ENCODE measurements at places on chromosomes 16 and 17.

DNA sequence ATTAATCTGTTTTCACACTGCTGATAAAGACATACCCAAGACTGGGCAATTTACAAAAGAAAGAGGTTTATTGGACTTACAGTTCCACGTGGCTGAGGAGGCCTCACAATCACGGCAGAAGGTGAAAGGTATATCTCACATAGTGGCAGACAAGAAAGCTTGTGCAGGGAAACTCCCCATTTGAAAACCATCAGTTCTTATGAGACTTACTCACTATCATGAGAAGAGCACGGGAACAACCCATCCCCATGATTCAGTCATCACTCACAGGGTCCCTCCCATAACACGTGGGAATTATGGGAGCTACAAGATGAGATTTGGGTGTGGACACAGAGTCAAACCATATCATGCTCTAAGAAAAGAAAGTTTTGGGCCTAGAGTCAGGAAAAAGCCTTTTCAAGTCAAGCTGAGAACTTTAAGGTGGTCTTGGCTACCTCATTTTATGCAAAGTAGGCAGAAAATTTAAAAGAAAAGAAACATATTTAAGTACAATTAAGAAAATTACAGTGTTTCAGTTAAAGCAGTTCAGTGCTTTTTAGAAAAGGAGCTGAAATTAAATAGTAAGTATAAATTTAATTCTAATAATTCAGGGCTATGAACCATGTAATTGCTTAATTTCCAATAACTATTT, 24.9 kb upstream of the CRYM start:
- DNase-seq = peak; percentile 55

DNA sequence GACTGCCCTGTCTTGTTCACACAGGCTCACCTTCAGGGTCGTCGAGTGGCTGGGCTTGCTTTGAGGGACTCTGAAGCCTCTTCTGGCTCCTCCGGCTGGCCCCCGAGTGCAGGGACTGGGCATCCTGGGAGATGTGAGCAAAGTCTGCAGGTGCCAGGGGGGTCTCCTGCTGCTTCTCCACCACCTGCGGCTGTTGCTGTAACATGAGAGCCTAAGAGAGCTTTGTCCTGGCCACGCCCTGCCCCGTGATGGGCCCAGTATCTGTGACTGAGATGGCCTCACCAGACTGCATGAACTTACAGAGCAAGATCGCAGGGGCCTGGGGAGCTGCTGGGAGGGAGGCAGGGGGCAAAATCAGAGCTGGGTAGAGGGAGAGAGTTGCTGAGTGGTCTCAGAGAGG, 12.5 kb downstream of the ERN2 start:
- no peak for DNase-seq

DNA sequence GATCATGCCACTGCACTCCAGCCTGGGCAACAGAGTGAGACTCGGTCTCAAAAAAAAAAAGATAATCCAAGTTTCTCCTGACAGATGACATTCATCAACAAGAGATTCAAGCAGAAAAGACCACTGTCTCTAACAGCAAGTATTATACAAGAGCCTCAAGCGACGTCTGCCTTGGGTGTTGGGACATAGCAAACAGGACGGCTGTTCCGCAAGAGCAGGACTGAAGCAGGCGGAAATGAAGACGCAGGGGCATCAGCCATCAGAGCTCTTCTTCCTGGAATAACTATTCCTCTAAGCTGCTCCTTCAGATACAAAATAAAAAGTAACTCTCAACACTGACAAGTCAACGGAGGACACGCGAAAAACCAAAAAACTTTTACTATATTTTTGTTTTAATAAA, 54.0 kb downstream of the ANKRD11 start:
- DNase-seq = no peak

GRCh38 chr16:79599837-79600637, 500 bp downstream of the MAF start:
- DNase-seq = peak; percentile 42

GRCh38 chr17:27904534-27905446, 11.6 kb upstream of the LYRM9 start:
- DNase-seq = no peak

GRCh38 chr17:77462090-77462489, 321.3 kb downstream of the SEC14L1 start:
- no peak for DNase-seq

DNA sequence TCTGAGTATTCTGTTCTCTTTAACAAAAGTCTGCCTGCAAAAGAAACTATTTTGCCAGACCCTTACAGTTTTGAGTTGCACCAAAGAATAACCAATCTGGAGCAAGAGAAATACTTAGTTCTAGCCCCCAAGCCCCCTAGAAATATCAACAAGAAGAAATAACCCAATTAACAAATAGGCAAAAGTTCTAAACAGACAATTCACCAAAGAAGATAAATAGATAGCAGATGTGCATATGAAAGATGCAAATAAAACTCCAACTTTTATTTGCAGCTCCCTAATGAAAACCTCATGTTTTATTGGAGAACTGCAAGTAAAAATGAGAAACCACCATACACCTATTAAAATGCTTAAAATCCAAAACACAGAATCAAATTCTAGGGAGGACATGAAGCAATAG, 1308.0 kb downstream of the CDH11 start:
- DNase-seq = no peak

DNA sequence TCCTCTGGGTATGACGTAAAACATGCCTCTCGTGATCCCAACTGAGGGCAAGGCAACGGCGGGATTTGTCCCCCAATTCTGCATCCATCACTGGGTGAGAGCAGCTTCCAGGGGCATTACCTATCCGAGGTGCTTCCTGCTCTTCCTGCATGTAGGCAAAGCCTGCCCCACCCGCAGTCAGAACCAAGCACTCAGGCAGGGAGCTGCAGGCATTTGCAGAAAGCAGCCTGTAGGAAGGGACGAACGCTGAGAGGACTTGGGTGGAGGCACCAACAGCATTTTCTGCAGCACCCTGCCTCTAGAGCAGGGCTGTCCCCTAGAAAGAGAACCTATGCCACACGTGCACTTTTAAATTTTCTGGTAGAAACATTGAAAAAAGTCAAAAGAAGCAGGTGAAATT, 5.5 kb downstream of the BCO1 start:
- no peak for DNase-seq

DNA sequence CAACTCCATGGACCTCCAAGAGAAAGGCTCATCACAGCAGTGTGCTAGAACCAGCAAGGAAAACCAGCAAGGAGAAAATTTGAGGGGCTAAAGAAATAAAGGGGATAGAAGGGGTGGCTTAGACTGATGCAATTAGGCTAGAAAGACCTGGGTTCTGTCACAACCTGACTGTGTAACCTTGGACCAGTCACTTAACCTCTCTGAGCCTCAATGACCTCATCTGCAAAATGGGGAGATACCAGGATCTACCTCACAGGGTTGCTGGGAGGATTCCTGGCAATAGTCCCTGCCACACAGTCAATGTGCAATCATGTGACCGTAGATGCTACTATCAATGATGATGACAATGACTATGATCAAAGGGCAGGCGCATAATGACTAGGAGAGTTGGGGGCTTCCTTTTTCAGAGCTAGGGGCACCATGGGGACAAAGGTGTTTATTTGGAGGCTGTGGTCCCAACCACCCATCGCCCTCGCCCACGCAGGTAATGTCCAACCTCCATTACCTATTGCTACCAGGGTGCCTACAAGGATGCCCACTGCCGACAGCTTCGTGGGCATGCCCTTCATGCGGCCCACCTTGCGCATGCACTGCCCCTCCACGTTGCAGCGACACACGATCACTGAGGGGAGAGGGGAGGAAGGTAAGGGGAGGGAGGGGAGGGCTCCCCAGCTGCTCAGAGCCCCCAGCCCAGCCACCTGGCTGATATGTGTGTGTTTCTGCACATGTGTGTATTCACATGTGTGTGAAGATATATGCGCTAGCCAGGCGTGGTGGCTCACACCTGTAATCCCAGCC, 9.7 kb downstream of the CDH16 start:
- DNase-seq = no peak

DNA sequence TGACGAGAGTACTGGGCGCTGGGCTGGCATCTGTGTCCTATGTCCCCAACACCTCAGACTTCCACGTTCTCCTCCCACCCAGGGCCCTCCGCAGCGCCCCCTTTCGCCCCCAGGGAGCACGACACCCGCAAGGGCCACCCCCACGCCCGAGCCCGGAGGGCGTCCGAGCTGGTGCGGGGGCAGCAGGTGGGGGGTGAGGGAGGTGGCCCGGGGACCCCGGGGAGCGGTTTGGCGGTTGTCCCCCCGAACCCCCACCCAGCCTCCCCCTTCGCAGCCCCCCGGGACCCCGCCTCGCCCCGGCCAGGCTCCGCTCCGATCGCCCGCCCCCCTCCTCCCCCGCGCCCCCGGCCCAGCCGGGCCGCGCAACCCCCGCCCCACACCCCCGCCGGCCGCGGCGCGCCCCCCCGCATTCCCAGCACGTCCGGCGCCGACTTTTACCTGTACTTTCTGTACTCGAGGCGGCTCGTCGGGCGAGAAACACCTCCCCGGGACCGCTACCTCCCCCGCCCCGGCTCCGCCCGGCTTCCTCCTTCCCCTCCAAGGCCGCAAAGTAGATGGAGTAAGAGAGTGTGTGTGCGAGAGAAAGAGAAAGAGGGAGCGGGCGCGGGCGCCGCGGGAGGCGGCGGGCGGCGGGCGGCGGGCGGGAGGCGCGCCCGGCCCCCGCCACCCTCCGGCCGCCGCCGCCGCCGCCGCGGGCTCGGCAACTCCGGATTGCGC, 901 bp downstream of the CDYL2 start:
- DNase-seq = no peak

GRCh38 chr17:43515656-43516055, 30.5 kb downstream of the ETV4 start:
- no peak for DNase-seq

GRCh38 chr16:55000595-55000994, 69.9 kb downstream of the IRX5 start:
- DNase-seq = peak; percentile 66

DNA sequence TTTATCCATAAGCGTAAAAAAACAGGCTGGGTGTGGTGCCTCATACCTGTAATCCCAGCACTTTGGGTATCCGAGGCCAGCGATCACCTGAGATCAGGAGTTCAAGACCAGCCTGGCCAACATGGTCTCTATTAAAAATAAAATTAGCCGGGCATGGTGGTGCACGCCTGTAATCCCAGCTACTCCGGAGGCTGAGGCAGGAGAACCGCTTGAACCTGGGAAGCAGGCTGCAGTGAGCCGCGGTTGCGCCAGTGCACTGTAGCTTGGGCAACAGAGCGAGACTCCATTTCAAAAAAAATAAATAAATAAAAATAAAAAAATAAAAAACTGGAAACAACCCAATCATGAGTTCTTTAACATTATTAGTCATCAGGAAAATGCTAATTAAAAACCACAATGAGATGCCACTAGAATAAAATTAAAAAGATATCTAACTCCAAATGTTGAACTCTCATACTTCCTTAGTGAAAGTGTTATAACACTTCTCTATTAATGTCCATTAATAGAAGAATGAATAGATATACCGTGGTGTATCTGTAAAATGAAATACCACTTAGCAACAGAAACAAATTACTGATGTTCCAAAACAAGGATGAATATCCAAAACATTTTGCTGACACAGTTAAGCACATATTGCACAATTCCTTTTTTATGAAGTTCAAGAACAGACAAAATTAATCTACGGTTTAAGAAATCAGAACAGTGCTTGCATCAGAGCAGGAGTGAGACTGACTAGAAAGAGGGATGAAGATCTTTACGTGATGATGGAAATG, 13.1 kb downstream of the MPHOSPH6 start:
- no peak for DNase-seq

- DNase-seq = peak; percentile 76
Measured at GRCh38 chr17:37179893-37180292, 195.9 kb upstream of the C17orf78 start.

GRCh38 chr17:77601054-77601979, 357.2 kb upstream of the TNRC6C start:
- no peak for DNase-seq

GRCh38 chr17:8420041-8420934, 15.4 kb upstream of the NDEL1 start:
- DNase-seq = peak; percentile 65

DNA sequence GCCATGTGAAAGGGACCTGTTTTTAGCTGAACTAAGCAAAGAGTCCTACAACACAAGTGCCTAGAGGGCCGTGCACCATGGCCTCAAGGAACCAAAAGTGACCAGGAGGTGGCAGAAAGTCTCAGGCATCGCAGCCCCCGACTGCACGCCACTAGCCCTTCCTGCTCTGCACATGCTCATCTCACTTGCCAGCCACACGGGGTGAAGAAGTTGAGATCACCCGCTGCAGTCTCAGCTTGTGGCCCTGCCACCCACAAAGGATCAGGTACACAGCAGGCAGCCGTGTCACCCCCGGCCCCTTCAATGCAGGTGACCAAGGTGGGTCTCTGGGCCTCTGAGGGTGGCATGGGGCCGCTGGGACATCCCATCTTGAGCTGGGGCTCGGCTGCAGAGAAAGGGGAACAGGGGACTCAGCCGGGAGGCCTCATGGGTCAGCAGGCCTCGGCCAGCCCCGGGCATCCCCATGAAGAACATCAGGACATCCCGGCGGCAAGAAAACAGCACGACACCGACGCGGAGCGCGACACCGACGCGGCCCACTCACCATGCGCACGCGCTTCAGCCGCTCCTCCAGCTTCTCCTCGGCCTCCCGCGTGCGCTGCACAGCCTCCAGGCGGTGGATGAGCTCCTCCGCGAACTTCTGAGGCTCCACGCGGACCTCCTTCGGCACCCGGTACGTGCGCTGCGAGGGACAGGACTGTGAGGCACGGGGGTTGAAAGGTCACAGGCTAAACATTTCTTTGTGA, 21.0 kb downstream of the PDIA2 start:
- DNase-seq = no peak
